NB4 (cell line): ENCODE measurements at places on chromosomes 13 and 19.

DNA sequence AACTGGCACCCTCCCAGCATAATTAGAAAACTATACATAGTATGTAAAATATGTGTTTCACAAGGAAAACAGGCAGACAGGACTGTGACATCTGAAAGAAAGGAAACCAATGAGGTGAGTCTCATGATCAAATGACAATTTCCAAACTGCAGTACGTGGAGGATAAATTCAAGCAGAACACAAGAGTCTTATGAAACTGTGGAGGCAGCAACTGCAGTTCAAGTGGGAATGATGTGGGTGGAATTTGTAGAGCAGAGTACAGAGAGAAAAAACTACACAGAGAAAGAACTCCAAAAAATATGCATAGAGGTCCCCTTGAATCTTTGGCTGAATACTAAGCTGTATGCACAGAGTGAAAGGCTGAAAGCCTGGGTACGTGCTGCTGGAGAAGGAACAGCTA lies 9.7 kb downstream of the SIGLEC6 start:
- DNase-seq = no peak

GRCh38 chr13:91105270-91105669 lies 242.2 kb upstream of the MIR17HG start:
- DNase-seq = no peak

DNA sequence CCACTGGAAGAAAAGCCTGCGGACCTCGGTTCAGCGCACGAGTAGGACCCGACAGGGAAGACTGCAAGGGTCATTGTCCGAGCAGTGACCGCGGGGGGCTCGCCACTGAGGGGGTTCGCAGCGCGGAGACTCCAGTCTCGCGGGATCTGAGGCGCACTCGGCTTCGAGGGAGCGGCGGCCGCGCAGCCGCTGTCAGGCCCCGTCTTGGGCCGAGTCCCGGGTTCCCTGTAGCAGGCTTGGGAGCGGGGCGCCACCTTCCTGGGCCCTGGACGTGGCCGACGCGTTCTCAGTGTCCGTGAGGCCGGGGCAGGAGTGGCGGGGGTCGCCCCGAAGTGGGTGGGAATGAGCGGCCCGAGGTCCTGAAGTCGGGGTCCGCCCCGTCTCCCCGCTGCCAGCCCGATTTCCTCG lies 474 bp upstream of the FAM174C start:
- DNase-seq = no peak

DNA sequence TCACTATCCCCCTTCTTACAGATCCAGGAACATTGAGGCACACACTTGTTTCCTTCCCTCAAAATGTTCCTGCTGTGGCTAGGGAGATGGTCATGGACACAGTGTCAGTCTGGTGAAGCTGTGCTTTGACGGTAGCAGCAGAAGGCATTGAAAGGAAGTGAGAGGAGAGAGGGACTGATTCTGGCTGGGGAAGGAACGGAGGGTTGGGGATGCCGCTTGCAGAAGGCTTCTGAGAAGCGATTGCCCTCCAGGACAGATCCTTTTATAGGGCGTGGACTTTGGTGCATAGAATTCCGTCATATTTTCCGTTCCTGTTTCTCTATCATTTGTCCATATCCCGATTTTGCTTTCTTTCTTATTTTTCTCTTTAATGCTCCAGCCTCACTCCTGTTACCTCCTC lies 14.1 kb upstream of the MYH14 start:
- DNase-seq = no peak

GRCh38 chr13:107374038-107374437 lies 806.1 kb upstream of the ARGLU1 start:
- no peak for DNase-seq

DNA sequence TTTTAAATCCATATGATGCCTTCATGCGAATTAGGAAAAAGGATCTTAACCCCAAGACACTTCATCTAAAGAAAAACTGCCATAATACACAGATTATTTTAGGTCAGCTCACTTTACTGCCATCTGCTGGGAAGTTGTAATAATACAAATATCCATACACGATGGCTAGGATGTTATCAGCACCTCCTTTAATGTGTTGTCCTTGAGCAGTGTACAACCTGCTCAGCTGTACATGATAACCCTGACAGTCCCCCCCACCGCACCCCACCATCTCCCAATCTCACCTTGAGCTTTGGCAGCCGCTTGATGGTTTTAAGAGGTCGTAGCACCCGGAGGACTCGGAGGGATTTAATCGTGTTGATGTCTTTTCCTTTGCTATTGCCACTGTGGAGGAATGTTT lies 112.2 kb downstream of the IER2 start:
- peak; percentile 63 for DNase-seq

DNA sequence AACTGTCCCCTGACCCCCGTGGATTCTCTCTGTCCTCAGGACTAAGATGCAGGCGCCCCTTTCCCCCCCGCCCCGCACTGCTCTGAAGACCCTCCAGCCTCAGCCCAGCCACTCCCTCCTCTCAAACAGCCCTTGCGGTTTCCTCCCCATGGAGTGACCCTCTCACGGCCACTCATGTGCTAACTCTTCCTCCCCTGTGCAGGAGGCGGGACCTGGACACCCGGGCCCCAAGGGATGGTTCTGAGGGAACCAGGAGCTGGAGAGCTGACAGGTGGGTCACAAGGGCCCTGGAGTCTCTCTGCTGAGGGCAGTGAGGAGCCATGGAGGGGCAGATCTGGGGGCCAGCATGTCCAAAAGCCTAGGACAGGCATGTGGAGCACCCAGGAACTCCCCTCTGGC lies 1.9 kb downstream of the ISOC2 start:
- DNase-seq = no peak

GRCh38 chr13:74597526-74597925 lies 463.3 kb upstream of the KLF12 start:
- DNase-seq = no peak
